Motor neuron (in vitro differentiated cells): ENCODE measurements at places on chromosomes 4 and X. TPM values are rescaled to one million over a fixed set of nuclear protein-coding genes. Genes with fewer than 3 reads are reported as not detected.

ADH7 gene
- 0.09 TPM in 1 of 2 replicates, not detected in the other for total RNA-seq

SLC25A5 gene
- total RNA-seq, result 193 and 200 TPM in 2 replicates

CENPVL1 gene
- total RNA-seq, result not detected in 2 replicates

DNA sequence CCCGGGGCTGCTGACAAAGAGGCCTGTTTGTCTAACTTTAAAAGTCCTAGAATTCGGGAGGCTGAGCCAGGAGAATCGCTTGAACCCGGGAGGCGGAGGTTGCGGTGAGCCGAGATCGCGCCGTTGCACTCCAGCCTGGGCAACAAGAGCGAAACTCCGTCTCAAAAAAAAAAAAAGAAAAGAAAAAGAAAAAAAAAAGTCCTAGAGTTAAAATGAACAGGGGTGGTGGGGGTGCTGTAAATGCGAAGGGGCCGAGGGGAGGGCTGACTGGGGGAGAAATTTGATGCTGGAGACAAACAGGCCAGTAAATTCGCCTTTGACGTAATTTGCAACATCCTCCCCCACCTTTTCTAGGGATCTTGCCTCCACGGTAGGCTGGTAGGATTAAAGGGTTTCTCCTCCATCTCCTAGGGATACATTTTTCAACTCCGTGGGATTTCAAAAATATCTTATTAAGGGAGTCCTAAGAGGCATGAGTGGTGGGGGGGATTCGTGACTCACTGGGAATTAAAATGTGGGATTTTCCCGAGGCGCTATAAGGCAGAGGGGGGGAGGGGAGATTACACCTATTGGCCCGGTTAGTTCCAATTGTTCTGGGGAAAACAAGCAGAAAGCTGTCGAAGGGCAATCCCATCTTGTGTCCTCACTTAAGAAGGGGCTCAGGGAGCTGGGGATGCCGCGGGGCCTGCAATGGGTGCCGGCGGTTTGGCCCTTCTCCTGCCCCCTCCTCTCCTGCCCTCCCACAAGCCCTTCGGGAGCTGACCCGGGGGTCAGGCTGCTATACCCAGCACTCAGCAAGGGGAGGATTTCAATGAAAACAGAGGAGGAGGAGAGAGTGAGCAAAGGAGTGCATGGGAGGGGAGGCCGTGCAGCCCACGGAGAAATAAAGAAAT is 3.0 kb upstream of the BCOR start:
- ATAC-seq, result no peak

- ATAC-seq, result no peak
Measured at GRCh38 chrX:54180403-54180802, 2.7 kb downstream of the FAM120C start.

DNA sequence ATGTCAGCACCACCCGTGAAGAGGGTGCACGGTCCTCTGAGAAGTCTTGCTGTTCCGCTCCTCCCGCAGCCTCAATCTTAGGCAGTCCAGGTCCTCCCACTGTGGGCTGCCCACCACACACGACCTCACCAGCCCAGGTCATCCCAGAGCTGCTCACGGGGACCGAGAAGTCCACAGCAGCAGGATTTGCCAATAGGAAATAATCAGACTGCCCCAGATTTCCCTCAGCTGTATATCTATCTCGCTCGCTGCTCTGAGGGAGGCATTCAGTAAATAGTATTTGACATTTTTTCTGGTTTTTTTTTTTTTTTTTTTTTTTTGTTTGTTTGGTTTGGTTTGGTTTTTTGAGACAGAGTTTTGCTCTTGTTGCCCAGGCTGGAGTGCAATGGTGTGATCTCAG is 83.8 kb downstream of the STOX2 start:
- no peak for ATAC-seq
